Myometrial cell (primary cell): ENCODE measurements at places on chromosomes 4 and X. TPM values are rescaled to one million over a fixed set of nuclear protein-coding genes. Genes with fewer than 3 reads are reported as not detected.

EMCN gene
- total RNA-seq = not detected in 2 replicates

CSTF2 gene
- 23.9 and 33.2 TPM in 2 replicates for total RNA-seq

AKAP14 gene
- total RNA-seq = not detected in 2 replicates

F8A3 gene
- 1.2 and 3.5 TPM in 2 replicates for total RNA-seq

GABRG1 gene
- total RNA-seq = not detected in 2 replicates

NHSL2 gene
- total RNA-seq = 2.8 and 2.9 TPM in 2 replicates

KIT gene
- total RNA-seq = 0.58 TPM in 1 of 2 replicates, not detected in the other

CTAG1B gene
- total RNA-seq = not detected in 2 replicates

F8A2 gene
- not detected in 2 replicates for total RNA-seq

PHOX2B gene
- total RNA-seq = not detected in 2 replicates

PCDH10 gene
- 0.58 and 0.89 TPM in 2 replicates for total RNA-seq

EPGN gene
- not detected in 2 replicates for total RNA-seq

ABLIM2 gene
- total RNA-seq = not detected in 2 replicates

CSAG3 gene
- total RNA-seq = not detected in 2 replicates

LRCH2 gene
- 5.3 and 6.1 TPM in 2 replicates for total RNA-seq

SMR3A gene
- total RNA-seq = not detected in 2 replicates

TMEM31 gene
- total RNA-seq = not detected in 2 replicates

PCYT1B gene
- under 0.01 and 0.18 TPM in 2 replicates for total RNA-seq

ASB12 gene
- total RNA-seq = not detected in 2 replicates

PDZD4 gene
- total RNA-seq = 0.58 TPM in 1 of 2 replicates, not detected in the other

ALG13 gene
- total RNA-seq = 18.7 and 45.0 TPM in 2 replicates

STATH gene
- total RNA-seq = not detected in 2 replicates

FGF2 gene
- total RNA-seq = 11.5 and 18.3 TPM in 2 replicates

TEX13D gene
- not detected in 2 replicates for total RNA-seq

GLRA2 gene
- total RNA-seq = not detected in 2 replicates

CENPVL1 gene
- not detected in 2 replicates for total RNA-seq

RASSF6 gene
- total RNA-seq = 0.18 TPM in 1 of 2 replicates, not detected in the other

LANCL3 gene
- not detected in 2 replicates for total RNA-seq

TREX2 gene
- not detected in 2 replicates for total RNA-seq

CCDC158 gene
- not detected in 2 replicates for total RNA-seq

SPANXB1 gene
- total RNA-seq = not detected in 2 replicates

STIM2 gene
- total RNA-seq = 18.3 and 20.2 TPM in 2 replicates

OPHN1 gene
- 3.5 and 4.4 TPM in 2 replicates for total RNA-seq

LGI2 gene
- total RNA-seq = not detected in 2 replicates

CXCL10 gene
- not detected in 2 replicates for total RNA-seq

ARFIP1 gene
- total RNA-seq = 38.3 TPM in 2 replicates

SPACA5 gene
- total RNA-seq = not detected in 2 replicates

SORBS2 gene
- total RNA-seq = 0.18 TPM in 1 of 2 replicates, not detected in the other
